ENCODE measurements at places on chromosomes 2 and 18. TPM values are rescaled to one million over a fixed set of nuclear protein-coding genes. Genes with fewer than 3 reads are reported as not detected.

The REG1B gene
- total RNA-seq: not detected

The SLC4A5 gene
- total RNA-seq: 3.0 TPM

The KIF1A gene
- total RNA-seq: 90.9 TPM

The SPP2 gene
- not detected for total RNA-seq

The METTL21A gene
- 30.7 TPM for total RNA-seq

DNA sequence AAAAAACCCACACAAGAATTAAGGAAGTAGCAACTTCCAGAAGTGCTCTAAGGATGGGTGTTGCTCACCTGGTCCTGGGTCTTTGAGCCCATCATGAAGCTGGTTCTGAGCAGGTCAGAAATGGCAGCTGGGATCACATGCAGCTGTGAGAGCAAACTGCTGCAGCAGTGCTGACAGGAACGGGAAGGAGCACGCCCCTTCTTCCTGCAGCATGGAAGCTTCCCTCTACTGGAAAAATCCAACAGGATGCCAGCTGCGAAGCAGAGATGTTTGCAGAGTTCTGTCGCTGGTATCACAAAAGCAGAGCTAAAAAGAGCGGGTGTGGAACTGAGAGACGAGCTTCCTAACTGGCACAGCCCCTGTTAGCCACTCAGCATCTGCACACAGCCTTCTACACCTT, 33.7 kb downstream of the EIF4E2 start:
- no peak for DNase-seq

- no peak for DNase-seq
Observed at GRCh38 chr18:47949202-47949601, 18.7 kb upstream of the SMAD2 start.

DNA sequence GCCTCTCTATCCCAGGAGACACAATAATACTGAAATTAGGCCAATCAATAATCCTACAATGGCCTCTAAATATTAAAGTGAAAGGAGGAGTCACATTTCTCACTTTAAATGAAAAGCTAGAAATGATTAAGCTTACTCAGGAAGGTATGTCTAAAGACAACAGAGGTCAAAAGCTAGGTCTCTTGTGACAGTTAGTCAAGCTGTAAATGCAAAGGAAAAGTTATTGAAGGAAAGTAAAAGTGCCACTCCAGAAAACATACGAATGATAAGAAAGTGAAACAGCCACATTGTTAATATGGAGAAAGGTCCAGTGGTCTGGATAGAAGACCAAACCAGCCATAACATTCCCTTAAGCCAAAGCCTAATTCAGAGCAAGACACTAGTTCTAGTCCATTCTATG, 9.5 kb downstream of the SESTD1 start:
- no peak for DNase-seq

DNA sequence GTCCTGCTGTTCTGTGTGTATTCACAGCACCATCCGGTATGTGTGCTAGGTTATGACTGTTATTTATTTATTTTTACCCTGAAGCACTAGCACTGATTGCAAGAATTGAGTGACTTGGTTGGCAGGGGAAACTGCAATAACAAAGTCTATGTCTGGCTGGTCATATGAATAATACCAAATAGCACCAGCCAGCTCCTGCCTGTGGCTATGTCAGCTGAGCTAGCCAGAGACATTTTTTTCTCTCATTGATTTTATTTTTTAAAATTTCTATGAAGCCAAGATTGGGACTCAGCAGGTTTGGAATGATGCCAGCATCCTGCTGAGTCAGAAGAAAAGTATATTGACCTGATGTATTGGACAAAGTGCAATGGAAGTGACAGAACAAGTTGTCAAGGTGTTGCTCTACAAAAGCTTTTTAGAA, 188.5 kb upstream of the CDH2 start:
- DNase-seq: no peak

- DNase-seq: no peak
Observed at GRCh38 chr2:37827455-37827854, 97.6 kb upstream of the RMDN2 start.

- DNase-seq: no peak
Observed at GRCh38 chr2:121740973-121741372, 4.3 kb upstream of the NIFK start.

- DNase-seq: no peak
Observed at GRCh38 chr2:42795841-42796301, 3.5 kb upstream of the HAAO start.

- no peak for DNase-seq
Observed at GRCh38 chr18:2978208-2978607, 34.7 kb downstream of the LPIN2 start.

Data from neural crest cell (in vitro differentiated cells).